ENCODE measurements at places on chromosomes 1 and 21. TPM values are rescaled to one million over a fixed set of nuclear protein-coding genes. Genes with fewer than 3 reads are reported as not detected.

DNA sequence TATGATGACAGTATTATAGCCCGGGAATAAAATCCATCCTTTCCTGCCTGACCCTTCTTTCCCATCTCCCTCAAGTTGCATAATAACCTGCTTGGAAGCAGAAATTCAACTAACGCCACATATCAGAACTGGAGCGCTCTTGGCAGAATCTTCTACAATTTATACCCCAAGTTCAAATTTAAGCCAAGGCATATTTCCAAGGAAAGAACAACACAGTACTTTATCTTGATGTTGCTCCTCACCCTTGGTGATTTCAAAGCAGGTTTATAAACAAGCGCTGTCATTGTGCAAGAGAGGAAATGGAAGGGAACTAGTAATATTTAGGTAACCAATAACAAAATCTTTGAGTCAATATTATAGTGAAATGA, 38.0 kb upstream of the PTGFRN start:
- DNase-seq = no peak

- DNase-seq = peak; percentile 75
These were observed 100.7 kb upstream of the SLC25A33 start for GRCh38 chr1:9438431-9439073.

- DNase-seq = no peak
These were observed 38.9 kb downstream of the ARHGEF11 start for GRCh38 chr1:157006676-157007075.

DNA sequence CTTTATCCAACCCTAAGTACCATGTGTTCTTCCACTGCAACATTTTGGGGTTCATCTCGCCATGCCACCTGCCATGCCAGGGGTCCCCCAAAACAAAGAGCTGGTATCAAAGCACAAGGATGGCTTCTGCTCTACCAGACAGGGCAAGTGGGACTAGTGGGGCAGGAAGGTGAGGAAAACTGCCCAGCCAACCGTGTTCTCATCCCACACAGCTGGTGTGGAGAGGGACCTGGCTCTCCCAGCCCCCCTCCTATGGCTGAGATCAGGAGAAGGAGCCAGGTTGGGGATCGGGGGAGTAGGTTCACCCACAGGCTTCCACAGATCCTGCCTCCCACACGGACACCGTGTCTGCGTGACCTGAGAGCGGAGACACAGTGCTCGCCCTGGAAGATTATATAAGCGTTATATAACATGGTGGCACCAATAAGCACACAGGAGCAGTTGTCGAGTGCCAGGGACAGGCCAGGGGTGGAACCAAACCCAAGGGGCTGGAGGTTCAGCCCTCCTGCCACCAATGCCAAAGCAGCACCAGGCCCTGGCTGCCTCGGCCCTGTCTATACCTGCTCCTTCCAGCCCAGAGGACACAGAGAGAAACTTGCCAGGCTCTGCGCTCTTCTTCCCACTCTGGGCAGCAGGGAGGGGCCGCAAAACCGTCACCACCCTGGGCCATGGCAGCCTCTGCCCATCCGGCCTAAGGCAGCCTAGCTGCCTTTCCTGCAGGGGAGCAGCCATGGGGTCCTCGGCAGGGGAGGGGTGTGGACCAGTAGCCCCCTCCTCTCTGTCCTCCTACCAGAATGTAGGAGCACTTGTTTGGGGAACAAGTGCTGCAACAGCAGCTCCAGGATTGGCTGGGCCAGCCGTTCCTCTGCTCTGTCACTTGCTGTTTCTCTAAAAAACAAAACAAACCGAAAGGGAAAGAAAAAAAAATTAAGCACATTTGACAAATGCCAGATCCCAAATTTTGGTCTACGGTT, 43.5 kb downstream of the CD34 start:
- no peak for DNase-seq

AQP10 gene
- total RNA-seq = 0.96 TPM

DNA sequence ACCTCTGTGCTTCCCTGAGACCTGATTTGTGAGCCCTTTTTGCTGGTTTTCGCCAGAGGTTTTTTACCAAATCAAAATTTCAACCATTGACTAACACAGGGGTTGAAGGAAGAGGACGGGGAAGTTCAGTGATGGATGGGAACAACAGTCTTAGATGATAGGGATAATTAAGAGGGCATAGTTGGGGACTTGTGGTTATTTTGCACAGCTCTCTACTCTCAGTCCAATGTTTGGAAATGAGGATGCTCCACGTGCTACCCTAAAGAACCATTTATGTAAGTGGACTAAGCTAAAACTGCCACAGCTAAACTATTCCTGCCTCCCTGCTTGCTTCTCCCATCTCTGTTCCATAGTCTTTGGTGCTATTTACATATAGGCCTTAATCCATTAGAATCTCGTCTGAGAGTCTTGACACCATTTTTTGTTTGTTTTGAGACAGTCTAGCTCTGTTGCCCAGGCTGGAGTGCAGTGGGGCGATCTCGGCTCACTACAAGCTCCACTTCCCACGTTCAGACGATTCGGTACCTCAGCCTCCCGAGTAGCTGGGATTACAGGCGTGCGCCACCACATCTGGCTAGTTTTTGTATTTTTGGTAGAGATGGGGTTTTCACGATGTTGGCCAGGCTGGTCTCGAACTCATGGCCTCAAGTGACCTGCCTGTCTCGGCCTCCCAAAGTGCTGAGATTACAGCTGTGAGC, 684 bp upstream of the MCL1 start:
- no peak for DNase-seq

GRCh38 chr1:14782741-14783591, 184.5 kb downstream of the KAZN start:
- no peak for DNase-seq

DNA sequence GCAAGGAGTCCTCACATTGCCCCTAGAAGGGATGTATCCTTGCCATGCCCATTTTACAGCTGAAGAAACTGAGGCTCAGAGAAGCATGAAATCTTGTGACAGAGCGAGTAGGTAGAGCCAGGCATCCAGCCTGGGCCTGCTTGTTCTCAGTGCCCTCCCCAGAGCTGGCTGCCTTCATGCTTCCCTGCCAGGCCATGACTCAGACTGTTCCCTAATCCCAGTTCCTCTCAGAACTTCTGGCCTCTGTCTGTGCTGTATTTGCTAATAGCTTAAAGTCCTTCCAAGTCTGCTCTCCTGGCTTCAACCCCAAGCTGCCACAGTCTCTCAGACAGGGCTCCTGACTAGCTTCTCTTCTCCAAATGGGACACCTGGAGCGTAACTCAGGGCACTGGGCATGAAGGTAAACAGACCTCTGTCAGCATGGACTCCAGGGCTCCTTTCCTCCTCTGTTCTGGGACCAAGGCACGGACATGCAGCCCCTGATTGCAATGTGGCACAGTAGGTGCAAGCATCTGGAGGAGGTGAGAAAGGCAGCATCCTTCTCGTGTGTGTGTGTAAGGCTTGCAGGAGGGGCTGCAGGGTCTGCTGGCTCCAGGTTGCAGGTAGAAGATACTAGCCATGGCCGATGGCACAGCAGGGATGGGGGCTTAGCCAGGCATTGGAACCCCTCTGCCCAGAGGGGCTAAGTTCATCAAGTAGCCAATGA, 122.7 kb downstream of the HMGB4 start:
- peak; percentile 77 for DNase-seq

GRCh38 chr1:118113261-118113660, 71.8 kb downstream of the SPAG17 start:
- no peak for DNase-seq

CD5L gene
- not detected for total RNA-seq

PDE4B gene
- total RNA-seq = 3.4 TPM

DNA sequence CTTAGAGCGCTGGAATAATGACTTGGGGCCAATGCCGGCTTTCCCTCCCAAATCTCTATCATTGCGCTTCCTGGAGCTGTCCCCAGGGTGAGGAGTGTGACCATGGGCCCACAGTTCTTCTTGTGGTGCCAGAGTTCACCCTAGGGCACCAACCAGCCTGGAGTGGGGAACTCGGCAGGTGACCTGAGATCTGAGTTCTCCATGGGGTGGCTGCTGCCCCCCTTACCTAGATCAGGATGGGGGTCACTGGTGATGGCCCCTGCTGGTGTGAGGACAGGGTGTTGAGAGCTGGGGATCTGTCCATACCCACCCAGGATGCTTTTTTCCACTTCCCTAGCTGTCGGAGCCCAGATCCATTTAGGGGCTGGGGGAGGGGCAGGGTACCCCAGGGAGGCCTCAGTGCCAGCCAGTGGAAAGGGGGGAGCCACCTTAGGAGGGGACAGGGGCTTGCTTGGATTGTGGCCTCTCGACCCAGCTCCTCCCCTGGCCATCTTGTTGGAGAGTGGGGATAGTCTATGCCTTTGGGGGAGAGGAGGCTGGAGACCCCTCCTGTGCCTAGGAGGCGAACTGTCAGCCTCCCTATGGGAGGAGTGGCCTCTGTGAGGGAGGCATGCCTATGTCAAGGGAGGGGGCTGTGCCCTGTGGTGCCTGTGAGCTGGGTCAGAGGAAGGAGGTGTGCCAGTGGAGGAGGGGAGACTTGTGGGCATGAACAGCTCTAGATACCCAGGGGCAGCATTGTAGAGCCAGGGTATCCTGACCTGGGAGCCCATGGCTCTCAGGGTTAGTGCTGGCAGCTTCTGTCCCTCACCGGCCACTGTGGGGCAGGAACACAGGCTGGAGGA, 1.7 kb downstream of the FOXO6 start:
- DNase-seq = no peak

CIART gene
- total RNA-seq = 1.8 TPM

NT5C1A gene
- 2.1 TPM for total RNA-seq

DEPDC1 gene
- 4.0 TPM for total RNA-seq

All from hepatocyte (in vitro differentiated cells).